ENCODE measurements at places on chromosomes 6 and 20.

GRCh38 chr6:115870464-115870863 is 190.2 kb downstream of the FRK start:
- DNase-seq = no peak

- no peak for DNase-seq
These were observed 143.5 kb upstream of the SUPT3H start for GRCh38 chr6:45521226-45521625.

GRCh38 chr20:62952968-62953838 is 694 bp downstream of the SLC17A9 start:
- no peak for DNase-seq

- no peak for DNase-seq
These were observed 58.3 kb downstream of the SERAC1 start for GRCh38 chr6:158109748-158110147.

DNA sequence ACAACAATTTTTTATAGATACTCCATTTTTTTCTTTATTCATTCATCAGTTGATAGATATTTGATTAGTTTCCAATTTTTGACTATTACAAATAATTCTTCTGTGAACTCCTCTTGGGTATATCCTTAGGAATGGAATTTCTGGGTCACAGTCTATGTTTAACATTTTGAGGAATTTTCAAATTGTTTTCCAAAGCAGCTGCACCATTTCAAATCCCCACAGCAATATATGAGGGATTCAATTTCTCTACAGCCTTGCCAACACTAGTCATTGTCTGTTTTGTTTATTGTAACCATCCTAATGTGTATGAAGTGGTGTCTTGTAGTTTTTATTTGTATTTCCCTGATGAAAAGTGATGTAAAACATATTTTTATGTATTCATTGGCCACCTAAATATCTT is 320.3 kb upstream of the DEFB112 start:
- DNase-seq = no peak

- DNase-seq = no peak
These were observed 143.3 kb upstream of the MAP3K7 start for GRCh38 chr6:90730151-90730673.

GRCh38 chr6:116363759-116364158 is 7.0 kb upstream of the DSE start:
- no peak for DNase-seq

DNA sequence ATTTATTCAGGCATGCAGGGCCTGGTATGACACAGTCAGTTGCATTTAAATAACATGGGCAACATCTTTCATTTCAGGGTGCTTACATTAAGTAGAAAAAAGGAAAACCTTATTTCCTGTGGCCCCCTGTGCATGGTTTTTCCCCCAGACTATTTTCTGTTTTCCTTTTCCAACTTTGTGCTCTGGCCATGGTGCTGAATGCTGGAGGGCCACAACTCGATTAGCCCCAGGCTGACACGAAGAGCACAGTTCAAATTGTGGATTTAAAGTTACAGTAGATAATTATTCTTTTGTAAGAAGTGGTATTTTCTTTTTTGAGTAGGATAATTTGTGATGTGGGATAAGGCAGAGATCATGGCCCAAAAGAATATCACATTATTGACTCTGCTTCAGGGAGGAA is 332.0 kb downstream of the HAO1 start:
- no peak for DNase-seq

DNA sequence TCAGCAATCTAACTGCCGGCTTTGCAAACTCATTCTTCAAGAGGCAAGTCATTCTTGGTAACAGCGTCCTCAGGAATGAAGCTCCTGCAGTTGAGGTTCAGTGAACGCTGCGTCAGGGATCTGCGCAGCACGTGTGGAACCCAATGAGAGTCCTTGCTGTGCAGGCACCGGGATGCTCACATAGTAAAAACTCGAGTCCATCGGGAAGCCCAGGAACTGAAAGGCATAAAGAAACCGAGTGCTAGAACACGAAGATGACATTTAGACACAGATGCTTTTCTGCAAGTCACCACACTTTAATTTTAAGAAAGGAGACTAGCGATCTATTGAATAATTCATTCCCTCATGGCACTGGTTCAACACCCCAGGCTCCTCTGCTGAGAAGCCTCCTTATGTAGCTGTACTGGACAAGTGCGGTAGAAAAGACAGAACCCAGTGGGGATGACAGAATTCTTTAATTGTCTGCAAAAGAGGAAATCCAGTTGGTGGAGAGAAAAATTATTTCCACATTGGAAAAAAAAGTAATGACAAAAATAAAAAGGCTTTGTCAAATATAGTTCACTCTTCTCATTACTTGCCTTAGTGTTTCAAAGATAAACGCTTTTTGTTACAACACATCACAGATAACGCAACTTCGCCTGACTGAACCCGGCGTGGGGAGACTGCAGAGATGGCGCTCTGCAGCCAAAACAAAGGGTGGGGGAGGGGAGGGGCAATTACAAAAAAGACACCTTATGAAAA is 1.9 kb upstream of the AFDN start:
- DNase-seq = no peak

DNA sequence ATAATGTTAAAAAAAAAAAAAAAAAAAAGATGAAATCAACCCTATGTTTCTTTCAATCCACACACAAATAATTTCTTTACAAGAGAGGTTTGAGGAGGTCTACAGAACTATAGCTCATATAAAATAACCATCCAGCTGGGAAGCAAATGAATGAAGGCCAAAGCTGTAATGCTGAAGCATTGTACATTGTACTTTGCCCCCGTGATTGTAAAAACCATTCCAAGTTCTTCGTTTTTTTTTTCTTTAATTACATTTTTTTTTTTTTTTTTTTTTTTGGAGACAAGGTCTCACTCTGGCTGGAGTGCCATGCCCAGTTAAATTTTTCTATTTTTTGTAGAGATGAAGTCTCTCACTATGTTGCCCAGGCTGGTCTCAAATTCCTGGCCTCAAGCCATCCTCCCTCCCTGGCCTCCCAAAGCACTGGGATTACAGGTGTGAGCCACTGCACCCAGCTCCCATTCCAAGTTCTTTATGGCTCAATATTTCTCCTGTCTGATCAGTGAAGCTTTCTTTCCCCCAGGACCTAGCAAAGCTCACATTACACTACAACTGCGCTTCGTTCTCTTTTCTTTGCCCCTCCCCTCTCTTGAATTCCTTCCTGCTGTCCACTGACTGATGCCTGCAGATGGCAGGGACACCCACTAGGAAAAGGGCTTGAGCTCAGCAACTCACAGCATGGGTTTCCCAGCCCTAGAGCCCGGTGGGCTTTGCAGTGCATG is 53.0 kb upstream of the NOP56 start:
- no peak for DNase-seq

- DNase-seq = no peak
These were observed 1.9 kb upstream of the BLOC1S5 start for GRCh38 chr6:8066108-8066507.

- DNase-seq = no peak
These were observed 5.5 kb upstream of the MTG2 start for GRCh38 chr20:62177307-62177706.

DNA sequence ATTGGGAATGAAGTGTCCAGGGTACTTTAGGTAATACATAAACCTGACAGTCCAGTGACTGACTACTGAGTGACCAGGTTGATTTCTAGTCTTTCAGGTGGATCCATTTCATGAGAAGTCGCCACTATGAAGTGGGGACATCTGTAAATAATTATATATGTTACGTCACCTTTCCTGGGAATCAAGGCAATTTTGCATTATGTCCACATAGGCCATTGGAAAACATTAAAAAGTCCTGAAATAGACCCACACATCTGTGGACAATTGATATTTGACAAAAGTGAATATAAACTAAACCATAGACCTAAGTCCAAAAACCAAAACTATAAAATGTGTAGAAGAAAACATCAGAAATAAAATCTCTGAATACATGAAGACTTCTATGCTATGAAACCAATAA is 231.5 kb downstream of the C6orf118 start:
- DNase-seq = no peak

DNA sequence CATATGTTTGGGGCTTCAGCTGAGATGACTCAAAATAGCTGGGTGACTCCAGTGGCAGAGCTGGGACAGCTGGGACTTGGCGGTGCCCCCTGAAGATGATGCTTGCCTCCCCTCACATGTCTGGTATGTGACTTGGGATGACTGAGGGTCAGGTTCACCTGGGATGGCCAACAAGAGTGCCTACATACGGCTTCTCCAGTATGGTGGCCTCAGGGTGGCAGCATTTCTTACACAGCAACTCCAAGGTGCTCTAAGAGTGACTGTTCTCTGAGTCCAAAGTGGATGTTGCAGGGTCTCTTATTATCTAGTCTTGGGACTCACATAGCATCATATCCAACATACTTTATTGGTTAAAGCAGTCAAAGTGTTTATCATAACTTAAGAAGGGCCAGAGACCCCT is 87.8 kb upstream of the CENPW start:
- DNase-seq = no peak

DNA sequence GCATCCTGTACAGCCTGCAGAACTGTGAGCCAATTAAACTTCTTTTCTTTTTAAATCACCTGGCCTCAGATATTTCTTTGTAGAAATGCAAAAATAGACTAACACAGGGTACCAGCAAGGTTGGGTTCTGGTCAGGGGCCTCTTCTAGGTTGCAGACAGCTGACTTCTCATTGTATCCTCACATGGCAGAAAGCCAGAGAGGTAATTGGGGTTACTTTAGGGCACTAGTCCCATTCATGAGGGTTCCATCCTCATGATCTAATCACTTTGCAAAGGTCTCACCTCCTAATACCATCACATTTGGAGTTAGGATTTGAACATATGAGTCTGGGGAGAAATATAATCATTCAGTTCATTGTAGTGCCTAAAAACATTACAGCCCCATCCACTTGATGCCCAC is 101.5 kb downstream of the LCA5 start:
- no peak for DNase-seq

DNA sequence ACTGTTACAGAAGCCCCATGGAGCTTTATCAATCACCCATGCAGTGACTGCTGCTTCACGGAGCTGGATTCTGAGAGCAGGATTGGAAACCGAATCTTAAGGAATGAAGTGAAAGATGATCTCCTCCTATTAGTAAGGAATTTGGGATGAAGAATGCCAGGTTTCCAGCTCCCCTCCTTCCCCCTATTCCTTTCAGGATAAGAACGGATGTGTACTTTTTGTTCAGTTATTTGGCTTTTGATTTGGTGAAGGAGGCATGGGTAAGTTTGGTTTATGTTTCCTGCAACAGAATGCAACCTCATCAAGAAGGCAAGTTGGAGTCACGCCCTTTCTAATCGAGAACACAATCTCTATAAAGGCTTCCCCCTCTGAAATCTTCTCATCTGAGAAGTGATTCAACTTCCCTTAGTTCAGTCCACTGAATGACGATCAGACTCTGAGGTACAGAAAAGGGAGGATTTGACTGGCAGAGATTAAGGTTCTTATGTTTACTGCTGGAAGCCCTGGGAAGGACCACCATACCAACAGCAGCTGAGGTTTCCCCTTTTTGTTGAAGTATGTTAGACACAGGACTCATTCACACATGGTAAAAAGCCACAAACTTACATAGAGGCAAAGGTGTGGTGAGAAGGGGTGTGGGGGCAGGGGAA is 5.5 kb downstream of the ELMO2 start:
- DNase-seq = no peak

DNA sequence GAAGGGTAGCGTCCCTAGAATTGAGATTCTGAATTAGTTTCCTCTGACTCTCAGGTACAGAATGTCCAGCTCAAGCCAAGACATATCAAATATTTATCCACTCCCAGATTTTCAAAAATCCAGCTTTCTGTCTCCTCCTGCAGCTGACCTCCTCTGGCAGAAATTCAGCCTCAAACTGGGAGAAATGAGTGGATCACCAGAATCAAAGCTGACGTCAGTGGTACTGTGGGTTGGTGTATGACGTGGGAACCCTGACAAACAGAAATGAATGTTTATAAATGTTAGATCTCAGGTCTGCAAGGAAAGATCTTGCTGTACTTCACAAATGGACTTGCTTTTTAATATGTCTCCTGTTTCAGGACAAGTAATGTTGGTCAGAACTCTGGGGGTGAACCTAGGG is 595.0 kb downstream of the PTPRT start:
- DNase-seq = no peak

DNA sequence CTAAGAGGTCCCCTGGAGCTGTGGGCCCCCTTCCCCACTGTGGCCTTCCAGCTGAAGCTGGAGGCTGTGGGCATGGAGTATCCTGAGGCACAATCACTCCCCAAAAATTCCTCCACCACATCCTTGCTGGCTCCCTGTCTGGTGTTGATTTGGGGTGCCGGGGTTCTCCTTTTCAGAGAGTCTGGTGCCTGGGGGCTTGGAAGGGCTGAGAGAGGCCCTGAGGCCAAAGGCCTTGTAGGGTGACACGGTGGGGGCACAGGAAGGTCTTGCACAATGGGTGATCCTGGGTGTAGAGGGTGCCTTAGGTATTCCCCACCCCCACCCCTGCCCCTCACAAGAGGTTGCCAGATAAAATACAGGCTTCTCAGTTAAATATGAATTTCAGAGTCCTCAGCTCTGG is 33.2 kb upstream of the VEGFA start:
- DNase-seq = no peak

DNA sequence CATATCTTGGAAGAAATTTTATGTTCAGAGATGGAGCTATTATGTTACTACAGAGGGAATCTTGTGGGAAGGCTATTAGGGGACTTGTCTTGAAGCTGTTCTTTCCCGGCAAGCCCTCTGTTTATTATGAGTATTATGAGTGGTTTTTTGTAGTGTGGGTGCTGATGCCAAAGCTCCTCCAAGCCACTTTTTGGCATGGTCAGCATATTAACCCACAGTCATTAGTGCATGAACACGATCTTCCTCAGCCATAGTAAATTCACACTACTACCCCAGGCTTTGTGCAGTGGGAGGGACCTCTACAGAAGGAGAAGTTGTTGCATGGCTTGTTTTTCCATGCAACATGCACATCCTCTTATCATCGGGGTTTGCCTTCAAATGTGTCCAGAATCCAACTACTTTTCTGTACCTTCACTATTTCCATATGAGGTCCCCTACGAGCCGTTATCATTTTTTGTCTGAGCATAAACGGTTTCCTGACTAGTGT is 6.5 kb upstream of the BMP6 start:
- DNase-seq = no peak

DNA sequence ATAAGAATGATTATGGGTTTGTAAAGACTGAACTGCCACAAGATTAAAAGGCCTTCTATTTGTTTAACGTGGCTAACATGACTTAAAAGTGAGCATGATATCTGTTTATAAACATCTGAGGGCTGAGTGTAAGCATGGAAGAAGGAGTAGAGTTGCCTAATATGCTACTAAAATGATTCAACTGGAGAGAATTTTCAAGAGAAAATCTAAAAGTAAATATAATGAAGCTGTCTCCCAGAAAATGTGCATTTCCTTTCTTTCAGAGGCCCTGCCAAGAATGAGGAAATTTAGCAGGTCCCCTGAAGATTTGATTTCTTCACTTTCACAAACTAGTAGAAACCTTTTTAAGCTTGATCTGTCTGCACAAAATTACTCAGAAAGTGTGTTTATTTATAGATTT is 4.2 kb upstream of the EYA4 start:
- DNase-seq = no peak

GRCh38 chr6:126422912-126423311 is 83.0 kb downstream of the CENPW start:
- DNase-seq = no peak

Data from esophagus squamous epithelium (tissue), 5 donors.